NCI-H187 treated with DMSO at 0.1 percent for 48 hours (cell line): ENCODE measurements at places on chromosomes 3 and 15.

DNA sequence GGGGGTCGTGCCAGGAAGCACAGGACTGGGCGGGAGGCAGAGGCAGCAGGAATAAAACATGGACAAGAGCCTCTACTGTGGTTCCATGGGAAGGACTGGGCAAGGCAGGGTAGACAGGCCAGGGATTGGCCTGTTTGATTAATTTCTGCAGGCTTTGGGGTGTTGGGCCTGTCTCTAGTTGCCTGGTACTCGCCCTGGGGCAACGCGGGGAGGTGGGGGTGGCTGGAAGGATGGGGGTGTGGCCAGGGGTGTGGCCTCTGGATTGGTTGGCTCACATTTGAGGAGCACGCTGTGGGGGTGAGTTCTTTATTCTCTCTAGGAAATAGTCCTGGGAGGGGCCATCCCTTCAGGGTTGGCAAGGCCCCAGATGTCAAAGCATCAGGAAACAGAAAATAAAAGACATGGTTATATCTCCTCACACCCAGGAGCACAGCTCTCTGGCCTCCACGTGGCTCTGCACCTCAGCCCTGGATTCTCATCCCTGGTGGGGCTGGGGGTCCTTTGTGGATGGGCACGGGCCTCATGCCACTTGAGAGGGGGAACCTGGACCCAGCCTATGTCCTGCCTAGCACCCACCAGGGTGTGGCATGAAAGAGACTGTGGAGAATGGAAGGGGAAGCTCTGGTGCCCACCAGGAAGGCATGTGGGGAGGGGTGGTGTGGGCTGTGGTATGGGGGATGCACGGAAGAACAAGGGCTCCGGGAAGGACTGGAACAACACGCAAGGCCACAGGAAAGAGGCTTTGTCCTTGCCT lies 223.0 kb upstream of the LYSMD4 start:
- no peak for DNase-seq

- no peak for DNase-seq
Measured at GRCh38 chr3:39935261-39935660, 125.9 kb downstream of the MYRIP start.

GRCh38 chr3:197749315-197749600 lies 425 bp upstream of the FYTTD1 start:
- DNase-seq = no peak

GRCh38 chr3:123027292-123028232 lies at the start of gene SEMA5B:
TSS of gene SEMA5B (minus strand) at chr3:123027763. CDS start at chr3:122961263, 66,500 bp downstream.
- DNase-seq = no peak

DNA sequence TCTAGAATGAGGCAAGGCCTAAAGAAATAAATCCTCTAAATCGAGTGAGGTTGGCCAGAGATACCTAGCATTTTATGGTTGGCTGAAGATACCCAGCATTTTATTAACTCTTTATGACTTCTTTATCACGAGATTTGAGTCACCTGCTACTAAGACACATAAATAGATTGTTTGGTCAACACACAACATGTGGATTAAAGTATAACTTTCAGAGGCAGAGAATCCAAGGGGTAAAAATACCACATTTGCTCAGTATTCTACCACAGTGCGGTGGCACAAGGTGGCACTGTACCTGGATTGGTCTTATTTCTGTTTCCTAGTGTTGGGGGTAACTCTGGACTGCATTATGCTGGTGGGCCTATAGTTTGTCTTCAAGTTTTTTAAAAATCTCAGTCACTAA lies 27.0 kb upstream of the VILL start:
- DNase-seq = no peak

GRCh38 chr3:174342941-174343501 lies 516.1 kb upstream of the NAALADL2 start:
- DNase-seq = no peak

- no peak for DNase-seq
Measured at GRCh38 chr15:62403164-62403809, 238.2 kb upstream of the C2CD4B start.

- no peak for DNase-seq
Measured at GRCh38 chr3:184156522-184156955, 1.4 kb downstream of the DVL3 start.

GRCh38 chr15:65827065-65827464 lies 35.0 kb upstream of the DENND4A start:
- DNase-seq = no peak

DNA sequence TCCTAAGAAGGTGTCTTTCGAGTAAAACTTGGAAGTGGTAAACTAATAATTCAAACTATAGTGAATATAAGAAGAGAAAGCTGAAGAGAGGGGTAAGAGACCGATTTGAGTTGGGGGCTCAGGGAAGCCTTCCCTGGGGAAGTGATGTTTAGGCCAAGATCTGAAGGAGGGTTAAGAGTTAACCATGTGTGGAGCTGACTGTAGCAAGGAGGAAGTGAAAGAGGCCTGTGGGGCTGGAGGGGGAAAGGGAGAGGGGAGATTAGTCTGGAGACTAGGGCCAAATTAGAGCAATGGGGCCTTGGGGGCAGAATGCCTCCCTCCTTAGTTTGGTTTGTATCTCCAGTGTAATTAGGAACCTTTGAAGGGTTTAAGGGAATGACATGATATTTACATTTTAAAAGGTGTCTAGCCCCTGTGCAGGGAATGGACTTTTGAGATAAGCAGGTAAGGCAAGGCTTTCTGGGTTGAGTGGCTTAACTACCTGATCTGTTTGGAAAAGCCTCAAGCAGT lies 2.2 kb downstream of the ZNF592 start:
- no peak for DNase-seq

GRCh38 chr15:79529157-79529785 lies 97.1 kb downstream of the MINAR1 start:
- no peak for DNase-seq

DNA sequence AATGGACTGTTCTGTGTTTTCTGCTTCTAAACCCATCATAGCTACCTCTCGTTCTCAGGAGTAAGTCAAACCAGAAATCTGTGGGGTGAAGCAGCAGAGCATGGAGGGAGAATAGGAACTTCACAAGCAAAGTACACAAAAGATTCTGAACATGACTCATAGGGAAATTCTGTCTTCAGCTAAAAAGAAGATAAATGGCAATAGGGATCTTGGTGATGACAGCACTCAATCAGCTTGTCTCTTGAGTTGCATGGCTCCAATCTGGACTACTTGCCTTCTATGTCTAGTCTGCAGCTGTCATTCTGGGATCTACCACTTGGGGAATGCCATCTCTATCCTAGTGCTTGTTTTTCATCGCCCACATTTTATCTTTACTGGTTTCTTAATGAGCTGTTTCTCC lies 13.5 kb upstream of the GRAMD1C start:
- no peak for DNase-seq

DNA sequence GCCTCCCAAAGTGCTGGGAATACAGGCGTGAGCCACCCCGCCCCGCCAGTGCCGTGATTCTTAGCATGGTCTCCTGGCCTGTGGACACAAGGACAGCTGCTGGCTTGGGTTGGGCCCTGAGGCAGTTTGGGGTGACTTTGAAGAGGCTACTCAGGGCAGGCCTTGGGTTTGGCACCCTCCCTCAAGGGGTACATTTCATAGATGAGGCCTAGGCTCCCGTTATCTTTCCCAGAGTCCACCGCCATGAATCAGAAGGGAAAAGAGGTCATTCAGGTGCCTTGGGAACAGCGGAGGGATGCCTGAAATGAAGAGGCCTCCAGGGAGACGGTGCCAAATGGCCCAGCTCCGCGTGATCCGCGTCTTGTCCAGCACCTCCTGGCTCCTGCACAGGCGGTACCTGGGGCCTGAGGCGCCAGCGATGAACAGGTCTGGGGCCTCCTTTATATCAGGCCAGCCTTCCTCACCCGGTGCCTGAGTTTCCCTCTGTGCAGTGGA lies 9.3 kb downstream of the GNAI2 start:
- DNase-seq = no peak

GRCh38 chr3:165549037-165549436 lies 288.2 kb downstream of the BCHE start:
- no peak for DNase-seq

DNA sequence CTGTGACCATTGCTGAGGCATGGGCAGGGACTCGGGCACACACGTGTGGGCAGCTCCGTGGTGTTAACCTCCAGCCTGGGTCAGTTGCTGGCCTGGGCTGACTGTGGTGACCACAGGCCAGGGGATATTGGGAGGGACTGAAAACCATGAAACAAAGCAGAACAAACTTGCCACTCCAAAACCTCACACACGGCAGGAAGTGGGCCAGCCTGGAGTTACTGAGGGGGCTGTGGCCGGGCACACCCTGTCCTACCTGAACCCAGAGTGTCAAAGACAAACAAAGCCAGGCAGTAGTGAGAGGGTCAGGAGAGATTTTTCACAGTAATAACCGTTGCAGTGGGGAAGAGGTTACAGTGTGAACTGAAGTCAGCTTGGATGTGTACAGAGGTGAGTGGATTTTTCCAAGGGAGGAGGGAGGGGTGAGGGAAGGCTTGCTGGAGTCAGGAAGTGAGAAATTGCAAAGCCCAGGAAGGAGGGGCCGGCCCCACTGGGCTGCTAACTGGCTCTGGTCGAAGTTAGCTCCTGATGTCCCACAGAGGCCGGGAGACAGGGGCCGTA lies 40.0 kb upstream of the ATP10A start:
- DNase-seq = no peak

DNA sequence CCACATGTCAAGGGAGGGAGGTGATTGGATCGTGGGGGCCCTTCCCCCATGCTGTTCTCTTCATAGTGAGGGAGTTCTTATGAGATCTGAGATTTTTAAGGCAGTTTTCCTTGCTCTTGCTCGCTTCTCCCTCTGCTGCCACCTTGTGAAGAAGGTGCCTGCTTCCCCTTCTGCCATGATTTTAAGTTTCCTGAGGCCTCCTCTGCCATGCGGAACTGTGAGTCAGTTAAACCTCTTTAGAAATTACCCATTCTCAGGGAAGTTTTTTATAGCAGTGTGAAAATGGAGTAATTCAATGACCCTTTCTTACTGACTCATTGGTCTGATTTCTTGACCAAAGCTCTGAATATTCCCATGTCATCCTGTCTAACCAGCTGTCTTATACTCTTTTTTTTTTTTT lies 484.4 kb upstream of the TPRG1 start:
- DNase-seq = no peak

- no peak for DNase-seq
Measured at GRCh38 chr15:45276831-45277230, 24.8 kb downstream of the SLC28A2 start.

DNA sequence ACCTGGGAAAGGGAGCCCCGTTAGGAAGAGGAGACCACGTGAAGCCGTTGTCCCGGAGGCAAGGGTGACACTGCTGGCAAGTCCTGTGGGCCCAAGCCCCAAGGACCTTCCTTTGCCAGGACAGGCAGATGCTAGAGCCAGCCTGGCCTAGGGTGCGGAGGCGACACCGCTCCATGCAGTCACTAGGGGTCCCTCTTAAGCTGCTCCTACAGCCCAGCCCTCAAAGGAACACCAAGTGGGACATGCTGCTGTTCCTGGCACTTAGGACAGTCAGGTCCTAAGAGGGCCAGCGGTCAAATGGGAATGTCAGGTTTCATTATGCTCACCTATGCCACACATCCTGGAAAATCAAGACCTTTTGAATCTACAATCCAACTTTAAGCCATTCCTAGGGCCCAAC lies 59.7 kb downstream of the RPN1 start:
- no peak for DNase-seq

DNA sequence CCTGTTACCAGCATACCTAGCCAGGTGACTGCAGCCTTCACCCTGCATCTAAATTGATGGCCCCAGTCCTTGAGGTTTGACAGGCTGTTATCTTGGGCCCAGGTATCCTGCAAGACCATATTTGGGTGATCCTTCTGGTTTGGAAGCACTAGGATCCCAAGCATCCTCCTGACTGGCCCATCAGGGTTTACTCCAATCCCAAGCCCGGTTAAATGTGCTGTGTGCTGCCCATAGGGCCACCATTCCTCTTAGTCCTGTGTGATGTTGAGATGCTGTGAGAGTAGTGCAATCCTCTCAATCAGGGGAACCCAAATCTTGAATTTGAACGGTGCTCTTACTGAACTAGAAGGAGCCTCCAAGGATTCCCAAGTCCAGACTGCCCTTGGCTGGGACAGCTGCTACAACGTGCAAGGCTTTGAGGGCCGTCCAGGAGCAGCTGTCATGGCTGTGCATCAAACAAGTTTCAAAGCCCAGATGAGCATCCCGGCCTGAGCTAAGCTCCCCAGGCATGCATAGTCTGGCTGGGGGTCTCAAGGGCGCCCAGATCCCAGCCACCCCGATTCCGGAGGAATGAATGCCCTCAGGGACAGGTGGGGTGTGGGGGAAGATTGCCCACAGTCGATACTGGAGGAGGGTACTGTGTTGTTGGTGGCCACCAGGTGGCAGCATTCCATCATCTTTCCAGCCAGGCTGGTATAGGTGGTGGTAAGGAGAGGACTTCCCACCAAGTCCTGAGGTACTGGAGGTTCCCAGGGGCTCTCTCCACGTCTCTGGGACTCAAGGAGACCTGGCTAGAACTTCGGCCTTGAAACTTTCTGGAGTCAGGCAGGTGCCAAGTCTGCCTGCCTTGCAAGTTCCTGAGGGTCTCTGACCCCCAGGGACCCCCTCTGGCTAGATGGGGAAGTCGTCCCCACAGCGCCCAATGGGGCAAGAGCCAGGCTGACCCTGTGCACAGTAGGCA lies 32.6 kb downstream of the RBM5 start:
- DNase-seq = no peak

GRCh38 chr15:93102211-93102610 lies 13.2 kb upstream of the RGMA start:
- no peak for DNase-seq

- no peak for DNase-seq
Measured at GRCh38 chr3:41683666-41684350, 278.1 kb downstream of the ULK4 start.

DNA sequence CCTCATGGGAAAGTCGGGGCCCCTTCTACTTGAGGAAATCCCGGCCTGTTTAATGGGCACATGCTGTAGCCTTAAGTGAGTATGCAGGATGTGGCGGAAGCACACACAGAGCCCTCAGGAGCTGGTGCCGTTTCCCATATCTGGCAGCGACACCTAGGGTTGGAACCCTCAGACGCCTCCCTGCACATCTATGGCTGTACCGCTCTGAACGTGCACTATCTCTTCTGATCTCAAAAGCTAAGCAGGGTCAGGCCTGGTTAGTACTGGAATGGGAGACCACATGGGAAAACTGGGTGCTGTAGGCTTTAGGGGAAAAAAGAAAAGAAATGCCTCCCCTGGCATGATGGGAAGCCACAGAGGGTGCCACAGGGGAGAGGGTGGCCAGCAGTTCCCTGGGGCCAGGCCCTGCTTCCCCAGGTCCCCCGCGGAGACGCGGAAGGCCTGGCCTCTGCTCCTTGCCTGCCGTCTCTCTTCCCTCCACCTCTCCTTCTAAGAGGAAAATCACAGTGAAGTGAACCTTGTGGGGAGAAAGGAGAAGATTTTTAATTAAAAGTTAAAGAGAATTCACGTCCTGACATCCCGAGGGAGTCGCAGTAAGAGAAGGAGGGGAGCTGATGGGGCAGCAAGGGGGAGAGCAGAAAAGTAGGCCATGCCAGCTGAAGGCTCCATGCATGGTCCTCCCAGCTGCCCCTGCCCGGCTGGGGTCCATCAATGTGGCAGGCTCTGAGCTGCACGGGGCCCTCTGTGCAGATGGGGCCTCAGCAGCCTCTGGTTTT lies 60.5 kb upstream of the TMEM115 start:
- DNase-seq = no peak
